ENCODE measurements at places on chromosomes 7 and 10.

- DNase-seq: no peak
Observed at GRCh38 chr7:131331806-131332205, 4.1 kb downstream of the MKLN1 start.

DNA sequence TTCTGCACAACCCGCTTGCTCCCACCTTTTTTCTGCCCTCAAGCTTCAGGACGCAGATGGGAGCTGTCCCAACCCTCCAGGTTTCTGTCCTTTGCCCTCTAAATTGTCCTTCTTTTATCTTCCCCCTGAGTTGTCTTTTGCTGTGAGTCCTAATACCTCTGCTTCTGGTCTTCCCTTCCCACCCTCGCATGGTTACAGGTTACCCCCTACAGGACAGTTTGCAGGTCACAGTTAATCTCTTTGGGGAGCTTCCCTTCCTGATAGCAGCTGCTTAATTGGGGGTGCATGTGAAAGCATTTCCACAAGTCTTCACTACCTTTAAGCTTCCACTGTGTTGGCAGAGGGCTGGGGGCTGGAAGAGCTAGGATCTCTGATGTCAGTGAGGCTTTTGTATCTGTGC lies 121.5 kb upstream of the CXCL12 start:
- DNase-seq: no peak

- no peak for DNase-seq
Observed at GRCh38 chr10:110174816-110175215, 32.6 kb upstream of the MXI1 start.

GRCh38 chr10:42933448-42934340 lies 143.2 kb upstream of the RET start:
- no peak for DNase-seq

DNA sequence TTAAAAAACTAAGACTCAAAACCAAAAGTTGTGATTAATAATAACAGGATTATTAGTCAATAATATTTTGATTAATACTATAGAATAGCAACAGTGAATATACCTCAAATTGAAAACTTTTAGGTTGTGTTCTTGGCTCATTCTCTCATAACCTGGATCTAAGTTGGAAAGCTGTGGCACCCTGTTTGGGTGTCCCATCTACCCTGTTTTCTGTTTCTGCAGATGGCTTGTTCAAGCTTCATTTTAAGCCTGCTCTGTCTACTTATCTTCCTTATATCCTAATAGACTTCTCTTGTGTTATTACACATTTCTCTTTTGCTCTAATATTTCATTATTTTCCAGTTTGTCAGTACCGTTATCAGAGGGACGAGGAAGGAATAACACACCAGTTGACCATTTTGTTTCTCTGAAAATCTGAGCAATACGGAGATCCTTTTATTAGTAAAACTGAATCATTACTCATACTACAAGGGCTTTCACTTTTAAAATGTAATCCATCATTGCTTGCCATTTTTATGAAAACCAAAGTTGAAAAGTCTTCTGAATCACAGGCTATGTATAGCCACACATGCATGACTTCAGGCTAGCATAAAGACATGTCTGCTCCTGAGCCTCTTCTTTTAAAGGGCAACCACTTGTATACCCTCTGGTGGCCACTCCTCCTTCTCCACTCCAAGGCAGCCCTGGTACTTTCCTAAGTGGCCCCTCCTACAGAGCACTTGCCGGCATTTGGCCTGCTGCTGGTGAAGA lies 22.3 kb downstream of the COX15 start:
- no peak for DNase-seq

DNA sequence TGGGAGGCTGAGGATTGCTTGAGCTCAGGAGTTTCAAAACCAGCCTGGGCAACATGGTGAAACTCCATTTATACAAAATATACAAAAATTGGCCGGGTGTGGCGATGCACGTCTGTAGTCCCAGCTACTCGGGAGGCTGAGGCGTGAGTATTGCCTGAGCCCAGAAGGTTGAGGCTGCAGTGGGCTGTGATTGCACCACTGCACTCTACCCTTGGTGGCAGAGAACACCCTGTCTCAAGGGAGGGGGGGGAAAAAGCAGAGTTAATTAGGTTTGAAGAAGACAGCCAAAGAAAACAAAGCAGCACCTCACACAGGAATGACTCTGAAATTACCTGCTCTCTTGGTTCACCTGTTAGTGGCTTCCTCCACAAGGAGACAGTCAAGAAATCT lies 110.0 kb downstream of the EEPD1 start:
- no peak for DNase-seq

GRCh38 chr10:7950981-7951847 lies 103.3 kb upstream of the GATA3 start:
- no peak for DNase-seq

- DNase-seq: no peak
Observed at GRCh38 chr7:37230221-37230620, 218.4 kb downstream of the ELMO1 start.

DNA sequence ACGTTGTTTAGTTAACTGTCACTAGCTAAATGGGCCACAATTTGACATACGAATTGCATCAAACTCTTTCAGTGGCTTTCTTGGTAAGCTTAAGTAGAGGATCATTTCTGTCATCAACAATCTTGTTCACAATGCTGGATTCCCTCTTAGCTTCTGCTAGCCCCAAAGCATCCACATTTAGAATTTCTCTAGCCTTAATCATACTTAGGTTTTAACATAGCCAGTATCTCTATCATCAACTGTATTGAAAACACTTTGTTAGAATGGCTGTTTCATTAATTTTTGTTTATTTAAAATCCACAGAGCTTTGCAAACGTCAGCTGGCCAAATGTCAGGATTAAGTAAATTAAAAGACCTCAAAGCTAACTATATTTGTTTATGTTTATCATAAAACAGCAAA lies 41.1 kb downstream of the ABRAXAS2 start:
- no peak for DNase-seq
